ENCODE measurements at places on chromosomes 7 and 10.

DNA sequence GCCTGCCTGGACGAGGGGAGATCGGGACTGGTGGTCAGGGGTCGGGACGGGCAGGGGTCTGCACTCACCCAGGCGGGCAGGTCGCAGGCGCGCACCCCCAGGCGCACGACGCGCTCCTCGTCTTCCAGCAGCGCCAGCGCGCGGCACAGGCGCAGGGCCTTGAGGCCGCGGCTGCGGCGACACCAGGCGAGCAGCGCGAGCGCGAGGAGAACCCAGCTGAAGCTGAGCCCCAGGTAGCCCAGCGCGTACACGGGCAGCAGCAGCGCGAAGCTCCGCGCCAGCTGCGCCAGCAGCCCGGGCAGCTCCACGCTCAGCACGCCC lies 328 bp downstream of the ESYT2 start:
- DNase-seq: peak; percentile 90

DNA sequence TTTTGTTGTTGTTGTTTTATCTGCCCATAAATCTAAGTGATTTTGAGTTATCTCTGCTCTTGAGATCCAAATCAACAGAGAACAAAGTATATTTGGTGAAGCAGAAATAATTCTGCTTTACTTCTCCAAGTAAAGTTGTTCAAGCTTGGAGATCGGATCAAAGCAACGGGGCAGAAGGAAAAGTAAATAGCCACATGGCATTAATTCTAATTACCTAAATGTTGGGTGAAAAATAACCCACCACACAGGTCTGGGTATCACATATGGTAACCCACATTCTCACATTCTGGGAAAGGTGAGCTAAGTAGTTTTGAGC lies 3.1 kb downstream of the NRP1 start:
- DNase-seq: peak; percentile 41

GRCh38 chr10:72622271-72622670 lies 3.6 kb downstream of the MICU1 start:
- DNase-seq: no peak

- DNase-seq: no peak
These were observed 248.1 kb downstream of the ABCA13 start for GRCh38 chr7:48419401-48419800.

GRCh38 chr7:115674467-115675024 lies 356.0 kb downstream of the TFEC start:
- DNase-seq: no peak

- DNase-seq: no peak
These were observed 128.2 kb downstream of the STRA8 start for GRCh38 chr7:135361788-135362187.

DNA sequence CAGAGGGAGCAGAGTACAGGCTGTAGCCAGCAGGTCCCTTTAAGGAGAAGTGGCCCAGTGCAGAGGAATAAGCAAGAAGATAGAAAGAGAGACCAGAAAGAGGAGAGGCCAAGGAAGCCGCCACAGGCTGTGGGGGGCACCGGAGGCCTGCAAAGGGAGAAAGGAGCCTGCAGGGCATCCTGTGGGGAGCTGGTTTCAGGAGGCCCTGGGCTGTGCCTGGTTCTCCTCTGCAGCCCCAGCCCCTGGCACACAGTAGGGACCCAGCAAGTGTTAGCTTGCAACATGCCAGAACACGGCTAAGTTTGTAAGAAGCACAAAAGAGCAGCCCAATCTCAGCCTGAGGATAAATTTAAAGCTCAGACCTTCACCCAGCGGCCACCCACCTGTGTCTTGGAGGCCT lies 12.3 kb upstream of the C10orf71 start:
- DNase-seq: peak; percentile 15

DNA sequence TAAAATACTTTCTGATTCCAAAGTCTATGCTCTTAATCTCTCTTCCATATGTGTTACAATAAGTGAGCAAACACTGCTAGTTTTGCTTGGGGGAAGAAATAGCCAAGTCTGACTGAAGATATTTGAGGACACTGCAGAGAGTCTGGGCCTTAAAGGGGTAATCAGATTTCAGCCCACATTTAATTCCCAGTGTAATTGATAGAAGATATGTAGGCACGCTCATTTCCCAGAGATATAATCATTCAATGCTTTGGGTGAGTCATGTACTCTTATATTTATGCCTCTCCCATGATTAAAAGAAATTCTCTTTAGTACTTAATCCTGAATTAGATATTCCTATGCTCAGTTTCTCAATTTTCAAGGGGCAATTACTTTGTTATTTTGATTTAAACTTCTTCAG lies 178.1 kb upstream of the POM121L12 start:
- no peak for DNase-seq

DNA sequence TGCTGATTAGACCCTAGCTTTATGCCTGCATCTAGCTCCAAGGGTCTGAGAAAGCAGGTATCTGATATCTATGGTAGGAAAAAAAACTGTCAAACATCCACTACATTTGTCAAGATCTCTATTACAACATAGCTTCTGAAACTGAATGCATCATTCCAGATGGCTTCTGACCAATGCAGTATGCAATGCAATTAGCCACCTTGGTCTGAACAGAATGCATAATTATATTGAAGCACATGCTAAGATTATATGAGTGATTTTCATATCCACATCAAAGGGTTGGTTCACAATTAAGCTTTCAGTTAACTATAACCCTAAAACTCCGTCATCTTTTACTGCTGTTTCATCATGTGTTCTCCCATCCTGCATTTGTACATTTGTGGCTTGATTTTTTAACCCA lies 271.4 kb downstream of the POLR1F start:
- no peak for DNase-seq

- no peak for DNase-seq
These were observed 1.5 kb upstream of the CPVL start for GRCh38 chr7:29147821-29148220.

DNA sequence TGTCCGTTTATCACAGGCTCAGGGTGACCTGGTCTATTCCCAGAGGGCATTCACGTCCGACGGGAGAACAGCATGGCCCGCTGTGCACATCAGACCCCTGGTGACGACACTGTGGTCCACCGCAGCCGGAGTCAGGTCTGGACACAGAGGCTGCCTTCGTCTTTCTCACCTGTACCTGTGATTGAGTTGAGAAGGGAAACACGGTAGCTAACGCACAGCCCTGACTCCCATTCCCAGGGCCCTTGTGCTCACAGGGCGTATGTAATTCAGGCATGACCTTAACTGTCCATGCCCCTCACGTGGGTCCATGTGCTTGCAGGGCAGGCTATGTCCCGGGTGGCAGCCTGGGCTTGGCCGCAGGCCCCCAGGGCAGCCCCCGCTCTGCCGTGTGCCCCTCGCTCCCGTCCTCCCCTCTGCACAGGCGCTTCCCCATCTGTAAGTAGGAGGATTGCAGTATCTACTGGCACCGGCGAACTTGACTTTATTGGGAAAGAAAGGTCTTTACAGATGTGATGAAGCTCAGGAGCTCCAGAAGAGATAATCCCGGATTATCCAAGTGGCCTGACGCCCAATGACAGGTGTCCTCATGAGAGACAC lies 221.3 kb upstream of the TCERG1L start:
- DNase-seq: no peak

DNA sequence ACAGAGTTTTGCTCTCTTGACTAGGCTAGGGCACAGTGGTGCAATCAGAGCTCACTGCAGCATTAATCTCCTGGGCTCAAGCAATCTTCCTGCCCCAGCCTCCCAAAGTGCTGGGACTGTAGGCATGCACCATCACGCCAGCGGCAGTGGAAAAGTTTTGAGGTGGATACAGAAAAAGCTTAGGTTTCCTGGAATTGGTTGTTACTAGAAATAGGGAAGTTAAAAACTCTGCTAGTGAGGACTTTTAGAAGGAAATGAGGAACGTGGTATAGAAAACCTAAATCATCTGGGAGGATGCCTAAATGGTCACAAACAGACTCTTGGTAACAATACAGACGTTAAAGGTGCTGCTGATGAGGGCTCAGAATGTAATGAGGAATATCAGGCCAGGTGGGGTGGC lies 10.9 kb upstream of the SNX8 start:
- no peak for DNase-seq
